ENCODE measurements at places on chromosomes 6 and 20.
A peak's percentile ranks its signal among the peaks of the same experiment; 100 is the strongest.

GRCh38 chr6:3306848-3307247, 48.1 kb downstream of the PSMG4 start:
- no peak for DNase-seq

DNA sequence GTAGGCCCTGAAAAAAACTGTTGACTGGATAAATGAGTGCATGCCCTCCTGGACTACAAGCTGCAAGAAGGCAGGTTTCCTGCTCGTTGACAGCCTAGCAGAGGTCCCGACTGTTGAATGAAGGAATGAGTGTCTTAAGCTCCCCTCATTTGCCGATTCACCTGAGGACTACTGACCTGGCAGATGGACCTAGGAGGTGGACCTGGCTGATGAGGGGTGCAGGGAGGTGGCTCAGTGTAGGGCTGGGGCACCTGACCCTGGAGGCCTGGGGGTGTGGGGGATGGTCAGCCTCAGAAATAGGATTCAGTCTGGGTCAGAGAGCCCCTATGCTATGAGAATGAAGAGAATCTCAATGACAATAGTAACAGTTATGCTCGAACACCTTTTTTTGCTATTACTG, 11.6 kb upstream of the TFAP2C start:
- DNase-seq, result no peak

DNA sequence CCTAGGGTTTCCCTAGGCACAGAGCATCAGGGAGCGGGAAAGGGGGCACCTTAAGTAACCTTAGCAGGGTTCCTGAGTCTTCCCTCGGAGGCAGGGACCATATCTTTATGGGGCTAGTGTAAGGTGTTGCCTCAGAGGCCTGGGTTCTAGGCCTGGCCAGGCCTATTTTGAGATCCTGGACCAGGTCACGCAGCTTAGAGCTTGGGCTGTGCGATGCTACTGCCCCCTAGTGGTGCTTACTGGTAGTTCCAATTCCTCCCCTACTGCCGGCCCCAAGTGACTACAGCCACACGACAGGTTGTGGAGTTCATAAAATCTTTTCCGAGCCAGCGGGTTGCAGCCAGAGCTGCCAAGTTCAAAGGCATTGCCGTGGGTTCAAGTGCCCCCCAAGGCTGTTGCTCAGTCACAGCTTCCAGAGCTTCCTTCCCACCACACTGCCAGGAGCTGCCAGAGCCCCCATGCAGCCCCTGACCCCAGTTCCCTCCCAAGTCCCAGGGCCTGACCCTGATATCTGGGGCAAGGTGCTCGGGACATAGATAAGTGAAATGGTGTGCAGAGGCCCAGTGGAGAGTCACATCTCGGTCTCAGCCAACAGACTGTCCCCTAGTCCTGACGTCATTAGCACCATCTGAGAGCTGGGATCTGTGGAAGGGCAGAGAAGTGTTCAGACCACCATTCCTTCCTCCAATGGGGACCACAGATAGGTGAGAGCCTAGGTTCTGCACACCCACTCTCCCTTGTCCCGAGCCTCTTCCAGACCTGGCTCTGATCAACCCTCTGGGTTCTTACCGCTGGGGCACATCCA, 3.3 kb downstream of the LRRC73 start:
- peak; percentile 67 for DNase-seq

DNA sequence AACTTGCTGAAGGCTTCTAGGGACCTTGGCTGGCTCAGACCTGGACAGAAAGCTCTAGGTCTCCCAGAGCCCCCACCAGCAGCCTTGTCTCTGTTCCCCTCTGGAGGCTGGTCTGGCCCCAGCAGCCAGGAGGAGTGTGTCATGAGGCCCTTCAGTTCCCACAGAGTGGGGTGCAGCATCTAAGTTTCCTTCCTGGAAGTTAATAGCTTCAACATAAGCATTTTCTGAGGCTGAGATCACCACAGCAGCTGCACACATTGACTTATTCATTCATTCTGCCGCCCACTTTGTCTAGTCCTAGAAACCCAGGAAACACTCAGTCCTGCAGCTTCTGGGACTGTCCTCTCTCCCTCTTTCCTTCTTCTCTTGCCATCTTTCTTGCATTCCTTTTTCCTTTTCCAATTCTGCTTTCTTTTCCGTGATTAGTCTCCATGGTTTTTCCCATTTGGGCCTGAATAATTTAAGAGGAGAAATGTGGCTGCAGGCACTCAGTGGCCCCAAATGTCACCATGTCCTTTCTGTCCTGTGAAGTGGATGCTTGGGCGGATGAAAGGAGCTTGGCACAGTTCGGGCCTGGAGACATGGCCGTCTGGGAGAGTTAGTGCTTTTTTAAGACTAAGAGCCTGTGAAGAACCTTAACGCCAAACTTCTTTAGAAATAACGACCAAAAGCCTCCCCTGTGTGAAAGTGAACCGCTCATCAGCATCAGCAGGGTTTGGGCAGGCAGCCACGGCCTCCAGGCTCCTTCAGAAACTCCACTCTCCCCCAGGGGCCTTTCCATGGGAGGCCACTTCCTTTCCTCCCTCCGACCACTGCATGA, 31.0 kb upstream of the PCMTD2 start:
- no peak for DNase-seq

- no peak for DNase-seq
Measured at GRCh38 chr20:10316582-10316981, 98.0 kb downstream of the SNAP25 start.

- DNase-seq, result no peak
Measured at GRCh38 chr6:52132292-52132691, 44.9 kb upstream of the PKHD1 start.

DNA sequence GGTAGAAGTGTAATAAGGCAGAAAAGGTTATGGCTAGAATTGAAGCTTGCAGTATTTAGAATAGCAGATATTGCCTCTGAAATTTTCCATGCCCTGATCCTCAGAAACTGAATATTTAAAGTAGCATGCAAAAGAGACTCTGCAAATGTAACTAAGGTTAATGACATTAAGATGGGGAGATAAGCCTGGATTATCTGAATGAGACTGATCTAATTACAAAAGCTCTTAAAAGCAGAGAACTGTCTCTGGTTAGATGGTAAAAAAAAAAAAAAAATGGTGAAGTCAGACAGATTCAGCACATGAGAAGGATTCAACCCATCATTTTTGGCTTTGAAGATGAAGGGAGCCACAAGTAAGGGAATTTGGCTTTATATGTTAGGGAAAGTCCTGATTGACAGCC, 503.7 kb upstream of the IRAK1BP1 start:
- DNase-seq, result no peak

DNA sequence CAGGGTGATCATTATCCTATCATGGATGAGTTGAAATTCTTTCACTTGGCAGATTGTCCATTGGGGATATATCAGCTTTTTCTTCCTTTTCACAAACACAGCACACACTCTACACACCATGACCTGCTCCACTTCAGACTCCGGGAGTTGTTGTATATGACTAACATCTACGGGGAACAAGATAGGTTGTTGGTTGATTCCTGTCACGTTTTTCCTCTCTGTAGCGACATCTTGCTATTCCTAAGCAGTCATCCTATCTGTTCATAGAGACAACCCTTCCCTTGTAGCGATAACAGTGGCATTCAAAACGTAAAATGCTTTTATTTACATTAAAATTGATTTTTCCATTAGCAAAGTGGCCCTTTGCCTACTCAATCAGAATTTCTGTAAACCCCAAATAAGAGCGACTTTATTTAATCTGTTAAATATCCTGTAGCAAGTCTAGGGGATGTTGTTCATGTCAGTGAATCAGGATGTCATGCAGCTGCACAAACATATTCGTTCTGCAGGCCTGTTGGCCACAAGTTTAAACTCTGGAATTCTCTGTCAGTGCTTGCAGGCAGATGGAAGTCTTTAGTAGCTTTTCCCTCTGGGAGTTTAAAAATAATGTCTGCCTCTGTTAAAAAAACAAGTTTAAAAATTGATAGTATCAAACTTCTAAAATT, 23.1 kb downstream of the PHACTR2 start:
- DNase-seq, result no peak

DNA sequence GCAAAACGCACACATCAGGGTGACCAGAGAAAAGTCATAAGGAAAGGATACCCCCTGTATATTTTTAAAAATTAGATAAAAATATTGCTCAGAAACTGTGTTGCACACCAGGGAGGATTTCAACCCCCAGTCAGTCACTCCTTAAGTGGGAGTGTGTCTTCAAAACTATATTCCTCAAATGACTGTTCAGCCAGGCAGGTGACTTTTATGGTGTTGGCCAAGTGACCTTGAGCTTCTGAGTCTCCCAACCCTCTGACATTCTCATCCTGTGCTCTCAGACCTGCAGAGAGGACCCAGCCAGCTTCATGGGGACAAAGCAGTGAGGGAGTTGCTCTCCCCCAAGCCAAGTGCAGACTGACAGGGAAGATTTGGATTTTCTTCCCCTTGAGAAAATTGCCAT, 311.9 kb upstream of the JARID2 start:
- DNase-seq, result no peak

- no peak for DNase-seq
Measured at GRCh38 chr20:54650052-54650719, 174.8 kb downstream of the DOK5 start.

DNA sequence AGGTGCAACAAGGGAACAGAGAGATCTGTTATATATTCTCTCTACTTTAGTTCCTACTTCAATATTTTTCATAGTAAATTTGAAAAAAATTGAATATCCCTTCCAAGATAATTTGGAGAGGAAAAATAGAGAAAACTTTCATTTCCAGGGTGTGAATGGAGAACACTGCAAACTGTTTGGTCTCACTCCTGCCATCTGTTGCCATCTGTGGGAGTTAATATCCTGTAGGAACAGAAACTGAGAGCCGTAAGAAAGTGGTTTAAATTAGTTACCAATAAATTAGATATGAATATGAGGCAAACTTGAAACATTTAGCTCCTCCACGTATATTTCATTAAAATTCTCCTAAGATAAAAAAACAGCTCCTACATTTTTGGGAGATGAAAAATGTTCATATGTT, 4.2 kb downstream of the ZNF337 start:
- DNase-seq, result no peak

GRCh38 chr6:83429857-83430610, 817 bp downstream of the ME1 start:
- DNase-seq, result no peak

GRCh38 chr6:161273274-161273751, 548 bp downstream of the AGPAT4 start:
- no peak for DNase-seq

GRCh38 chr20:15642109-15642508, 931.1 kb downstream of the KIF16B start:
- DNase-seq, result no peak

DNA sequence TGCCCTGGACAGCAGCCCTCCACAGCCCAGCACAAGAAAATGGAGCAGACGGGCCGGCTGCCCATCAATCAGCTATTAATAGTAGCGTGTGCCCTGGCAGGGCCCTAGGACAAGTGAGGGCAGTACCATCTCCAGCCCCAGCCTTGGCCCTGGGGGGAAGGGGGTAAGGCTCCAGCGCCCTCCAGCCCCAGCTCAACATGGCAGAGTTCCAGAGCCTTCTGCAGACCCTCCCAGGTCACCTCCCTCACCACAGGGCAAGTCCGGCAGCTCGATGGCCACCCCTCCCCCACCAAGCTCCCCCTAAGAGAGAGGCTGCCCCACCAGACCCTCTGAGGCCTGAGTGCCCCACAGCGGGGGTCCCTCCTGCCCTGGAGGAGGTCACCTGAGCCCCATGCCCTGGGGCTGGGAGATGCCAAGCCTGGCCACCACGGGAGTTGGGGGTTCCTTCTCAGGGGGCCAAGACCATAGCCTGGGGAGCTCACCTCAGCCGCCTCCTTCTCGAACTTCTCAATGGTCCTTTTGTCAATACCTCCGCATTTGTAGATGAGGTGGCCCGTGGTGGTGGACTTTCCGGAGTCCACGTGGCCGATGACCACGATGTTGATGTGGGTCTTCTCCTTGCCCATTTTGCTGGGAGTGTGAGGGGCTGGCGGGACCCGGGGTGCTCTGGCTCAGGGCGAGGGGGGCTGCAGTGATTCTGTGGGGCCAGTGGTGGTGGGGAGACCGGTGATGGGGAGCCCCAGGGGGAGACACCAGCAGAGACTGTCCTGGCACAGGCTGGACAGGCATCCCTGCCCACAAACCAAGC, 1.5 kb downstream of the EEF1A2 start:
- no peak for DNase-seq

GRCh38 chr6:5379647-5380242, 118.4 kb downstream of the FARS2 start:
- DNase-seq, result no peak

GRCh38 chr6:167350275-167350696, 25.4 kb downstream of the TTLL2 start:
- no peak for DNase-seq

DNA sequence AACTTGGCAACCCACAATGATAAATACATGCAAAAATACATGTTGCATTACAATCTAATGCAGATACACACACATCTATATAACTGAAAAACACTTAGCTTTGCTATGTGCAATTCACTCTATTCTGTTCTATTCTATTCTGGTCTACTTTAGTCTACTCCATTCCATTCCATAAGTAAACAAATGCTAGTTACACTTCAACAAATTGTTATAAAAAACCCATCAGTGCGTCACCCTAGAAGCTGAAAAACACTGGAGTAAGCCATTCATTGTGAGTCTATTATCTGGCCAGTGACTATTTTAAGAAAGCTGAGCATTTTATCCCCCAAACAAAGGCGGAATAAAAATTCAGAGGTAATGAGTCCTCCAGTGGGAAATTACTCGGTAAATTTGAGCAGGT, 315.7 kb upstream of the EPHA7 start:
- no peak for DNase-seq

DNA sequence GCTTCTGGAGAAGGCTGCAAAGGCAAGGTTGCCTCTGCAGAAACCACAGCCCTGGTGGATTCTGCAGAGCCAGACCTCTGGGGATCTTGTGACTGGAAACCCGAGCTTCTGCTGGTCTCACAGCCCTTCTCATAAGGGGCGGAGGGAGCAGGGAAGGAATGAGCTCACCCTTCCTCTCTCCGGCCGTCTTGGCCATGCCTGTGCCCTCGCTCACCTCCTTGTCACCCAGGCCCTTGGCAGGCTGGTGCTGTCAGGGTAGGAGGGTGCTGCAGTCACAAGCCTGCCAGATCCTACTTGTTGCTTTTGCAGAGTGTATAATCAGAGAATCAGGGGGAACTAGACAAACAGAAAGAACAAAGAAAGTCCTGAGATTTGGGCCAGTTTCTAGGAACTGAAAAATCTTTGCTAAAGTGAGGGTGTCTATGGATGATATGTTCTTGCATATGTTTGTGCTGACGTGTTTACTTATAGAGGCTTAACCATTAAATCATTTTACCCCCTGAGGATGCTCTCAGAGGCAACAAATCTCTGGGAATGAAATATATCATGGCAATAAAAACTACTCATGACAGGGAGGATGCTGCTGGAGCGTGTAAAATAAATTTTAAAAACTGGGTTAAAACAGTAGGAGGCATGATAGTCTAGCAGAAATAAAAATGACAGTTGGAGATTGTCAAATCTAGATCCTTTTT, 244.9 kb upstream of the SOX4 start:
- DNase-seq, result no peak

DNA sequence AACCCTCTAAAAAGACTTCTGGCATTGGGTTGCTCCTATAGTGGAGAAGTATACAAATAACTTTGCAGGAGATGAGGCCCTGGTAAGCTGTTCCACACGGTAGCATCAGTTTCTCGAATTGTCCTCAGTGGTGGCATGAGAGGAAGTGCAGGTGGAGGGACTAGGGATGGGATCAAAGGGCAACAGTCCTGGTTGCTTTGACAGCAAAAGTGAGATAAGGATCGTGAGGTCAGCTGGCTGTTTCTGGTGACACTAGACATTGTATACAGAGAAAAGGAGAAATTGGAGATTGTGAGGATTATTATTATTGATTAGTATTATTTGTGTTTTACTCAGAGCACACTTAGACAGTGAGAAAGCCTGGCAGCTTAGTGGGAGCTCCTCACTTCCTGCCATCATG, 61.3 kb upstream of the EXOC2 start:
- no peak for DNase-seq

Data from stimulated activated CD4-positive, alpha-beta T cell treated with anti-CD3 and anti-CD28 coated beads, Interleukin-1b, Interleukin-23, amount 100 ng/mL, for 24 hours (primary cell).